ENCODE measurements at places on chromosomes 5 and 9.

DNA sequence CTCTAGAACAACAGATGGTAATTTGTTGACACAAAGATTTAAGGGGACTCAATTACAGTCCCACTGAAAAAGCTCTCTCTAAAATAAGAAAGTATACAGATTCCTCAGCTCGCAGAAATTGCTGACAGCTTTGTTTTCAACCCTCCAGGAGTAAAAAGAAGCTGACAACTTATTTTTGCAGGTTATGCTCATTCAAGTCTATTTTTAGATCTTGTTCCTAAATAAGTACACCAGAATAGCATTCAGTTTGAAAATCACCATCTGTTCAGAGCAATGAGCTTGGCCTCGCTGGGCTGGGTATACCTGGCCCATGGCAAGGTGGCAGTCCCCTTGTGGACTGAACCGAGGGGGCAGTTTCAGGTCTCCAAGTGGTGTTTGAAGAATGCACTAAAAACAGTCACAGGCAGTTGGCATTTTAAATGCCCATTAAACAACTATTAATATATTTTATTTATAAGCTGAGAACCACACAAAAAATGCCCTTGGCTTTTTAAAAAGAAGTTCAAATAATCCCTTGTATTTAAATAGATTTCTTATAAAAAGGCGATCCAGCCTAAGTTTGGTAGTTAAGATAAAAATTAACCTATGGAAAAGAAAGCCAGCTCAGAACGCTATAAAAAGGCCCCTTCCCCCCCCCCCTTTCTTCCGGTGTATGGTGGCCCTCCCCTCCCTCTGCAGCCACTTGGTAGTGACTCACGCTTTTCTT lies 169.2 kb downstream of the AUH start:
- DNase-seq: no peak

- DNase-seq: peak; percentile 45
Observed at GRCh38 chr9:83622939-83623678, at the start of gene IDNK. IDNK (plus strand) TSS chr9:83623143; CDS start chr9:83623172, 29 bp downstream.

- no peak for DNase-seq
Observed at GRCh38 chr5:421901-422300, 21.1 kb upstream of the EXOC3 start.

DNA sequence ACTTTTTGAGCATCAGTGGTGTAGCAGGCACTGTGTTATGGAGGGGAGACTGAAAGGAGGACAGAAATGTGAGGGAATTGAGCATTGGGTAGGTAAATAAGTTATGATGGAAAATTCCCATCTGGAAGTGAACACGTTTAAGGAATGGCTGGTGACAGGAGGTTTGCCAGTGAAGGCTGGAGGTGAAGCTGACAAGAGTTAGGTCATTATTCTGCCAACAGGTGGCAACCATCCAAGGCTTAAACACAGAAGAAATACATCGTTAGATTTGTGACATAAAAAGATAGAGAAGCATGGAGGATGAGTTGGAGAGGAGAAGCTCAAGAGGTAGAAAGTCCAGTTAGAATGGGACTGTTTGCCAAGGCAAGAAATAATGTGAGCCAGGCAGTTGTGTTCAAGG lies 455.3 kb upstream of the SGCD start:
- no peak for DNase-seq

DNA sequence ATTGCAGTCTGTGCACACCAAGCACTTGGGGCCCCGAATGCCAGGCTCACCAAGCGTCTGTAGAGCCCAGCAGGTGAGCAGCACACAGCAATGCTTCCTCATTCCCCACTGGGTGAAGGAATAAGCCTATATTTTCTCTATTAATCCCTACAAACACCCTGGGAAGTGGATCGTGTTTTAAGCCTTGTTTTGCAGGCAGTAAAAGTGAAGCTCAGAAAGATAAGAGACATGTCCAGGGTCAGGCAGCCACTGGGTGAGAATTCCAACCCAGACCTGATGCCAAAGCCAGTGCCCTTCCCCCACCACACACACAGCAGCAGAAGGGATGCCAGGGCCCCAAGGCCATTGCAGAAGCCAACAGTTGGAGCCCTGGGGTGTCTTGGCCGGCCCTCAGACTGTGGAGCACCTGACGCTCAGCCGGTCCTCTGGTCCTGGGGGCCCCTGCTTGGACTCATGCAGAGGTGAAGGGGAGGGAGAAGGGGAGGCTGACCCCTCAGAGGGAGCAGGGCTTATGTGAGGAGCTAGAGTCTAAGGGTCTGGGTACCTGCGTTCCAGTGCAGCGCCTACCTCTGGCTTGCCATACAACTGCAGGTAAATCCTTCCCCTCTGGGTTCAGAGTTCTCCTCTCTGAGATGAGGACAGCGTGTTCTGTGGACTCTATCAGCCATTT lies 26.3 kb upstream of the SYNPO start:
- DNase-seq: no peak

- DNase-seq: no peak
Observed at GRCh38 chr5:71482132-71482531, 26.7 kb downstream of the BDP1 start.

- no peak for DNase-seq
Observed at GRCh38 chr9:136881691-136882108, 4.6 kb upstream of the TRAF2 start.

DNA sequence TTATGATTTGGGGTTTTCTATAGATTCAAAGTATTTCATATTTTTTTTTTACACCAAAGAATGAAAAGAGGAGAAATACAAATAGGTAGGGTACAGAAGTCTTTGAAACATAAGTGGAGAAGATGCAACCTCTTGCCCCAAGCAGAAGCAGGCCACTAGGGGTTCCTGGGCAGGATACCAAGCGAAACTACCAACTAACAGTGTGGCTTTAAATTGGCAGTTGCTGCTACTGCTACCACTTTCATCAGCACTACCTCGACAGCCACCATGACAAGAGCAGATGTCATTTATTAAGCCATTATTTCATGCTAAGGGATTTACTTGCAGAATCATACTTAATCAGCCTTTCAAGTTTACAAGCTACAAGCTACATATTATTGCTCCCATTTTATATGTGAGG lies 288.1 kb downstream of the NR3C1 start:
- DNase-seq: no peak

- DNase-seq: no peak
Observed at GRCh38 chr5:72656331-72656730, 149.1 kb upstream of the ZNF366 start.

DNA sequence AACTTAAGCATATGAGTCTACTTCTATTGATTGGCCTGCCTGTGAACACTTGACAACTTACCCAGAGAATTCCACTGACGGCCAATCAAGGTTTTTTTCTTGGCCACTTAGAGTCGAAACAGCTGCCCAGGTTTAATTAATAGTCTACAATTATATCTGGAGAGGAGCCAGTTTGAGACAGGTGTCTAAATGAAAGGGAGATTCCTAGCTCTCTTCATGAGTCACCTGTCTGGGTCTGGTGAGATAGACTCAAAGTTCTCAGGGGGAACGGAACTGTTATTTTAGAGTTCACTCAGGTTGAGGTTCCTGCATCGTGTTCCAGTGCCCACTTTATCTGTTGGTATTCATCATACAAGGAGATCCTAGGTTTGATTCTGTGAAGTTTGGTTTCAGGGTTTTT lies 111.0 kb downstream of the CD180 start:
- no peak for DNase-seq

DNA sequence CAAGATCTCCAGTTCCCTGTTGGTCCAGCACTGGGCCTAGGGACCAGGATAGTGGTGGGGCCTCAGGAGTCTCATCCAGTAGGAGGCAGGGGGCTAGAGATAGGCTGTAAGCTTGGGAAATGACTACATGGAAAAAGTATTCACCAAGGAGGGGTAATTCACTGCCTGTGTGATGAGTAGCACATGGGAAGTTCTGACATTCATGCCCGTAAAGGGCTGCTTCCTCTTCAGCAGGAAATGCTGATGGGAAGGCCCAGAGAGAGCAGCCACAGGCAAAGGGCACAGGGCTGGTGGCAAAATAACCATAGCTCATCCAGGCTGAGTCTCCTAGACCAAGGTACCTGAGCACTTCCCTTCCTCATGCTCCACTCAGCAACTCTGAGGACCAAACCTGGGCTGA lies 23.1 kb upstream of the FRRS1L start:
- DNase-seq: no peak

DNA sequence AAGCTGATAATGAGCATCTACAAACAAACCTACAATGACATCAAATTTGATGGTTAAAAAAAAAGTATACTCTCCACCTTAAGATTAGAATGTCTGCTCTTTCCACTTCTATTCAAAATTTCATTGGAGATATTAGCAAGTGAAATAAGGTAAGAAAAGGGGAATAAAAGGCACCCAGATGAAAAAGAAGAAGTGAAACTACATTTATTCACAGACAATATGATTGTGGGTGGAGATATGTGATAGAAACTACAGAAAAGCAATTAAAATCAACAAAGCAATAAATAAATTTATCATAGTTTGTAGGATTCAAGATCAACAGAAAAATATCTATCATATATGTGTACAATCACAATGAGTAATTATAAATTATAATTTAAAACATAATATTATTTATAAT lies 395.1 kb upstream of the CCNH start:
- no peak for DNase-seq

- DNase-seq: no peak
Observed at GRCh38 chr5:106493910-106494309, 1176.8 kb downstream of the EFNA5 start.

- DNase-seq: no peak
Observed at GRCh38 chr5:75622564-75622963, 11.3 kb downstream of the ANKDD1B start.

- no peak for DNase-seq
Observed at GRCh38 chr5:54259090-54259489, 51.3 kb downstream of the ARL15 start.

GRCh38 chr9:113886026-113886369 lies 9.9 kb downstream of the ZNF618 start:
- DNase-seq: no peak

GRCh38 chr5:167451076-167451475 lies 840.4 kb upstream of the WWC1 start:
- DNase-seq: no peak

GRCh38 chr9:122791872-122792669 lies 3.3 kb downstream of the OR5C1 start:
- no peak for DNase-seq

DNA sequence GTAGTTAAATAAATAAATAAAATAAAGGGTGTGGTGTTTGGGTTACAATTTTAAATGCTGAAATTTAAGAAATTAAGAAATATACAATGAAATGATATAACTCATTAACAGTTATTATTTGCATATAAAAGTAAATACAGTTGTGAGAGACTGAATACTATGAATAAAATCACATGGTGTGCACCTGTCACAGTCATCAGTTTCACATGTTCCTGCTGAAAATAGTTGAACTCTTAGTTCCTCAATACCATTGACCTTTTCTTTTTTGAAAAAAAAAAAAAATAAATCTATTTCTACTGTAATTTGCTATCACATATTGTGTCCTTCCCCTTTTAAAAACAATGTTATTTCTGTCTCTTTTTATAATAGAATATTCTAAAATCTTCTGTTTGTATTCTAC lies 130.9 kb upstream of the CHD1 start:
- no peak for DNase-seq

- no peak for DNase-seq
Observed at GRCh38 chr9:104075801-104076753, 18.0 kb upstream of the SMC2 start.

DNA sequence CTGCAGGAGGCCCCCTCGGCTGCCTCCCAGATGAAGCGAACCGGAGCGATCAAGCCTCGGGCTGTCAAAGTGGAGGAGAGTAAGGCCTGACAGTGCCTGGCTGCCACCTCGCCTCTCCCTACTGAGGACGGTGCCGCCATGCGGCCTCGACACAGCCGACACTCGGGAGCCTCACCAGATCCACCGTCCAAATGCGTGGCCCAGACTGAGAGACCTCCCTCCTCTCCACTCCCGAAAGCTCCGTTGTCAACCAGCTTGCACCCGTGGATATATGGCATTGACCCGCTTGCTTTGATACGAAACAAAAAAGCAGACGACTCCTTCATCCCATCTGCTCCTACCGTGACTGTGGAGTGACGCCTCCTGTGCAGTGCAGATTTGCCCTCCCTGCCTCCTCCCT lies 6.9 kb upstream of the POMT1 start:
- no peak for DNase-seq

- no peak for DNase-seq
Observed at GRCh38 chr5:69231851-69232250, 2.8 kb upstream of the CDK7 start.

- DNase-seq: no peak
Observed at GRCh38 chr9:111657051-111657450, 4.4 kb upstream of the GNG10 start.

GRCh38 chr9:83520292-83520691 lies 17.9 kb downstream of the FRMD3 start:
- DNase-seq: no peak

DNA sequence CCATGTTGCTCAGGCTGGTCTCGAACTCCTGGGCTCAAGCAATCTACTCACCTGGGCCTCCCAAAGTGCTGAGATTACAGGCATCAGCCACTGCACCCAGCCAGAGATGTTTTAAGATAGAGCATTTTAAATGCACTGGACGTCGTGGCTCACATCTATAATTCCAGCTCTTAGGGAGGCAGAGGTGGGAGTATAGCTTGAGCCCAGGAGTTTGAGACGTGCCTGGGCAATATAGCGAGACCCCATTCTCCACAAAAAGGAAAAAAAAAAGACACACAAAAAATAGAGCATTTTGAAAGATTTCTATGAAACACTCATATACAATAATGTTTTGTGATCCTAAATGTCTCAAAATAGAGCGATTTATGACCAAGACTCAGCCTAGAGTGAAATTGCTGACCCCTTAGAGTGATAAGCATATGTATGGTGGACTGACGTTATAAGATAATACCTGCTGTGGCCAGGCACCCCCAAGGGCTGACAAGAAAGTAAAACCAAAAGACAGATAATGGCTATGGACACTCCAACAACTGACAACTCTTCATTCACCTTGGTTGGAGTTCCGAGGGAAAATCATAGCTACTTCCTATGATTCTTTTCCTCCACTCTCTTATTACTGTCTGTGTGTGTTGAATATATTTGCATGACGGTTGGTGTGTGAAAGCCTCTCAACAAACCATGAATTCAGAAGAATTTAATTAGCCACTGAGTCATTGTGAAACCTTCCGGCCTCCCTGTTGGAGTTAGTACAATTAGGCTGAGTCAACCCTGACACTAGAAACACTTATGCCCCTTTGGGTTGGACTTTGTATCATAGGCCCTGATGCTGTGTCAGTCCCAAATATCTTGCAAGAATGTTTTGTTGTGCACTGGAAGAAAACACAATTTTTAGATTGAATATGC lies 526.5 kb upstream of the NUDT12 start:
- DNase-seq: no peak

- DNase-seq: no peak
Observed at GRCh38 chr5:78574131-78574673, 74.4 kb downstream of the LHFPL2 start.

DNA sequence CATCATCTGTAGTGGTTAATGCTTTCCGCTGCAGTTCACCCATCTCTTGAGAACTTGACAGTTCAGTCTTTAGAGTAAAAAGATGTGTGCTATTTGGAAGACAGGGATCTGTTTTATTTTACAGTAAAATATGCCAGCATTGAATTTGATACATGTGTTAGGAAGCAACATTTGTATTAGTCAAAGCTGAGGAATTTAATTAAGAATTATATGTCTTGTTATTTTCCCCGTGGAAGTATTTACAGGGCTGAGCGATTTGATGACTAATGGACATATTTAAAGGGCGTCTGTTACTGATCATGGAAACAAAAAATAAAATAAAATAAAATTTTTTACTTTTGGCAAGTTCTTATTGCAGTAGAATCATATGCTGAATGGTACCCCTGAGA lies 101.3 kb downstream of the PAM start:
- DNase-seq: no peak

- DNase-seq: no peak
Observed at GRCh38 chr5:67731886-67732285, 483.7 kb upstream of the PIK3R1 start.

- DNase-seq: no peak
Observed at GRCh38 chr5:177362610-177363507, 5.1 kb downstream of the RGS14 start.

GRCh38 chr9:78280982-78281668 lies 15.8 kb upstream of the PSAT1 start:
- DNase-seq: no peak
